ENCODE measurements at places on chromosomes 4 and X.

- DNase-seq = peak; percentile 46
Observed at GRCh38 chr4:15438939-15439524, 11.2 kb downstream of the C1QTNF7 start.

- DNase-seq = peak; percentile 4
Observed at GRCh38 chr4:1219566-1219950, 29.4 kb downstream of the CTBP1 start.

DNA sequence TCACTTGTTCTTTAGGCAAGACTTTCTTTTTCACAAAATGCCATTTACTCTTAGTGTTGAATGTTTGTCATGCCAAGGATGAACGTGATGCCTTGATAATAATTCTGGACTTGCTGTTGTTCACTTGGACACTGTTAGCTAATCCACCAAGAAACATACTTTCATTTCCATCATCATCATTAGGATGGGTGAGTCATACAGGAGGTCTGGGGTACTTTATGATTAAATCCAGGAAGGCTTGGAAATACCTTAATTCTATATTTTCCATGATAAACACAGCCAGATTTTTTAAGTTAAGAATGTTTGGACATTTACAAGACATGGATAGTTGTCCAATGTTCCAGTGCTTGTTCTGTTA is 260.7 kb upstream of the GIMD1 start:
- no peak for DNase-seq

DNA sequence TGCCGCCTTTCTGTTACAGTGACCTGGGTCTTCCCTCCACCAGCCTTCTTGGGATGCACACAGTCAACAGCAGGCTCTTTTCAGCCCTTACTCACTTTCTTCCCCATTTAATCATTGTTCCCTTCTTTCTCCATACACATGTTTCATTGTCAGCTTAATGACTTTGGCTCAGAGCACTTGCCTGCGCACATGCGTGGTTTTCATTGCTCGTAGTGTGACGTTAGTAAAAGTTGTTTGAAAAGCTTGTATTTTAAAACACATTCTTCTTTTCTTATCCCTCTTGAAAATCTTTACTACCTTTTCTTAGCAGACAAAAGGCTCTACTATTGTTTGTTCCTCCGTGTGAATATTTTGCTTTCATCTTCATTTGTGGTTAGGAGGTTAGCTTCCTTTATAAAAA is 19.7 kb upstream of the SCOC start:
- DNase-seq = no peak

DNA sequence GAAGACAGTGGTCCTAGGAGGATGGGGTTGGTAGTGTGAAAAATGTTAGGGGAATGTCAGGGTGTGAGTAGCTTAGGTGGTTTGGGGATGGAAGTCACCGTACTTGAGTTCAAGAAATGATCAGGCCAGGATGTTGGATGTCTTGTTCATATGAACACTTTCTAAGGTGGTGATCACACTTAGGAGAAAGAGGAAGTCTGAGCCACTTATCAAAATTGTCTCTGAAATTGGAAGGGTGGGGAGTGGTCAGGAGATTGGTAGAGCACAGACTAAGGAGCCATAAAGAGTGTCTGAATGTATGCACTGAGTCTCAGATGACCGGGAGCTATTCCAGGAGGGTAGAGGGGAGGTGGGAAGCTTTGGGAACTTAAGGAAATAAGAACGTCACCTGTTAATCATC is 17.3 kb downstream of the CMC4 start:
- DNase-seq = no peak

DNA sequence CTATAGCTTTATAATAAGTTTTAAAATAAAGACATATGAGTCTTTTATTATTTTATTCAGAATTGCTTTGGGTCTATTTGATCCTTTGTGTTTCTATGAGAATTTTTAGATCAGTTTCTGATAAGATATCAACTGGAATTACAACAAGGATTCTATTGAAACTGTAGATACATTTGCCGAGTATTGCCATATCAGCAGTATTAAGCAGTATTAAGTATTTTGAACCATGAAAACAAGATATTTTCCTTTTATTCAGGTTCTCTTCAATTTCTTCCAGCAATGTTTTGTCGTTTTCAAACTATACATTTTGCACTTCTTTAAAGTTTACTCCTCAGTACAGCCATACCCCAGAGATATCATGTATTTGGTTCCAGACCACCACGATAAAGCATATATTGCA is 598.8 kb downstream of the DACH2 start:
- DNase-seq = no peak

DNA sequence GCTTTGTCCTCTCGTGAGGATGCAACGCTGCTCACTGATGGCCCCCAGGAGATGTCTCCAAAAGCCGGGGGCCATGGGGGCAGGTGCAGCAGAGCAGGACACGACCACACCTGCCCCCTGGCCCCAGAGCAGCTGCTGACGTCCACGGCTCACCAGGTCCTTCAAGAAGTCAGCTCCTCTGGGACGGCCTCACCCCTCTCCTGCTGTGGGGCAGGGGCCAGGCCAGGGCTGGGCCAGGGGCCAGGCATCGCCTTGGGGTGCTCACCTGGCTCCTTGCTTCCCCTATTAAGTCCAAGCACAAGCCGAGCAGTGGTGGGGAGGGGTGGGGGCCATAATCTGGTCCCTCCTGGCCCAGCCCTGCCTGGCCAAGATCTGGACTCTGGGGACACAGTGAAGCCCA is 28.6 kb upstream of the MXD4 start:
- DNase-seq = no peak

DNA sequence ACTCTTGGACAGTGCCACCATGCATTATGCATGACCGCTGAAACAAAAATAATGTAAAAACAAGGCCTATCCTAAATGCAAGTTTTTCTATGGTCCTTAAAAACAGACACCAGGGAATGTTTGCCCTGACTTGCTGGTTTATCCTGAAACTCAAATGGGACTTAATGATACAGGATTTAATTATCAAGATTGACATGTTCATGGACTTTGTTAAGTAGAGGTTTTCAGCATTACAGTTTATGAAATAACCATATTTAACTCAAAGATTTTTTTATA is 1.3 kb downstream of the NFKB1 start:
- no peak for DNase-seq

DNA sequence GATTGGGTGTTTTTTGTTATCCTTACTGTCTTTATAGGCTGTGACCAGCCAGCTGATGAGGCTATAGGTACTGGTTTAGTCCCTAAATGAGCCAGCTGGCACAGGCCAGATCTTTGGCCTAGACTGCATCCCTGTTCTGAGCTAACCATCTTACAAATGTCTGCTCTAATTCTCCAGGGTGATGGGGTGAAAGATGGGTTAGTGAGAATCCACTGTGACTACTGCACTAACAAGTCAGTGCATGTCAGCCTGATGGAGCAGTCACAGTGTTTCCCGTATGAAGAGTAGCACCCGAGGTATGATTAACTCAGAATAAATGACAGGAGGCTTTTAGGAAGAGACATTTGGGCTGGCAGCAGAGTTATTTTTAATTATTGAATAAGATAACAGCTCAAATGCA is 181.0 kb downstream of the DCTD start:
- DNase-seq = no peak

DNA sequence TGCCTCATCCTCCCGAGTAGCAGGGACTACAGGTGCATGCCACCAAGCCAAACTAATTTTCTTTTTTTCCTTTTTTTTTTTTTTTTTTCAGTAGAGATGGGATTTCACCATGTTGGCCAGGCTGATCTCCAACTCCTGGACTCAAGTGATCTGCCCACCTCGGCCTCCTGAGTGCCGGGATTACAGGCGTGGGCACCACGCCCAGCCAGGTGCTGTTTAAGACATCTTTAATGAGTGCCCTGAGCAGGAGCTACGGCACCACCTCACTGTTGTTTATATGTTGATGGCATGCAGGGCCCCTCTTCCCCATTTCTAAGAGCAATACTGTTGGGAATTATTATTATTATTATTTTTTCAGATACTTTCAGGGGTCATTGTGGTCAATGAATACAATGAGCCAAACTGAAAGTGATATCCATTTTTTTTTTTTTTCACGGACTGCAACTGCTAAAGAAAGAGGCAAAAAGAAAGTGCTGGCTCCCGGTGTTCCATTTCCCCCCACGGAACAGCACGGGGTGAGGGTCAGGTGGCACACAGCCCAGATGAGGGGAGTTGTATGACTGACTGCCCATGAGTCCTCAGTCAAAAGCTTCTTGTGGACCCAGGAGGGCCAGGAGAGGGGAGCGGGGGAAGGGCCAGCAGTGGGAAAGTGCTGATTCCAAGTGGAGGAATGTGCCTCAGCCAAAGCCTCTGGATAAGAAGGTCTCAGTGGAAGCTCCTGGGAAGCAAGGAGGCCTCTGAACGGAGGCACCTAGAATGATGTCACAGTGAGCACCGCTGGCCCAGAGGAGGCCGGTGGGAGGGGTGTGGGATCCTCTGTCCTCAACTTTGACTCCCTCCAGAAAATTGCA is 101.8 kb upstream of the HPF1 start:
- DNase-seq = no peak

DNA sequence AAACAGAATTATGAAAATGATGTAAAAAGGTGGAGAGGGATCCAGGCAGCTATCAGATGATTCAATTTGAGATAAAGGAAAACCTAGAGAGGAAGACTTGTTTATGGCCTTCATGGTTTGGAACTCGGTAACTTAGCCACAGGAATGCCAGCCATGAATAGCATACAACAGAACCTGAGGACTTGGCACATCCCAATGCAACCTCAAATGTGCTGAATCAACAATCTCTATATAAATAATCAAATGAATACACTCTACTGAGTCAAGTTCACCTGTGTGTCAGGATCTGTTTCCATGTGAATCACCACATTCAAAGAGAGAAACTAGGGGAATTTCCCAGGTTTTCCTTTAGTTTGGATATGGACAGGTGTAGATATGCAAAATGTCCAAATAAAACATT is 86.9 kb downstream of the MBNL3 start:
- DNase-seq = no peak
